ENCODE measurements at places on chromosomes 11 and 22.

- no peak for DNase-seq
Measured at GRCh38 chr11:27596388-27596787, 89.8 kb upstream of the LIN7C start.

DNA sequence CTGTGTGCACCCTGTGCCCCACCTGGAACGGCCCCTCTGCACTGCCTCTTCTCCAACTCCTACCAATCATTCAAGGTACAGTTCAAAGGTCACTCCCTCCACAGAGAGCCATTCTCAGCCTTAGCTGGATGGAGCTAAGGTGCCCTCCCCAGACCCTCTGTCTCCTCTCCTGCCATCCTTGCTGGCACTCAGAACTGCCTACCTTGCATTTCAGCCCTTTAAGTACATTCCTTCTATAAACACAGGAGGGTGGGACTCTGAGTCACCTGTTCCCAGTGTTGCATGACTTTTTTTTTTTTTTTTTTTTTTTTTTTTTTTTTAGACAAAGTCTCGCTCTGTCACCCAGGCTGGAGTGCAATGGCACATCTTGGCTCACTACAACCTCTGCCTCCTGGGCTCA, 8.6 kb downstream of the TTLL1 start:
- DNase-seq, result no peak

GRCh38 chr11:119099711-119100110, 1.9 kb downstream of the DPAGT1 start:
- no peak for DNase-seq

DNA sequence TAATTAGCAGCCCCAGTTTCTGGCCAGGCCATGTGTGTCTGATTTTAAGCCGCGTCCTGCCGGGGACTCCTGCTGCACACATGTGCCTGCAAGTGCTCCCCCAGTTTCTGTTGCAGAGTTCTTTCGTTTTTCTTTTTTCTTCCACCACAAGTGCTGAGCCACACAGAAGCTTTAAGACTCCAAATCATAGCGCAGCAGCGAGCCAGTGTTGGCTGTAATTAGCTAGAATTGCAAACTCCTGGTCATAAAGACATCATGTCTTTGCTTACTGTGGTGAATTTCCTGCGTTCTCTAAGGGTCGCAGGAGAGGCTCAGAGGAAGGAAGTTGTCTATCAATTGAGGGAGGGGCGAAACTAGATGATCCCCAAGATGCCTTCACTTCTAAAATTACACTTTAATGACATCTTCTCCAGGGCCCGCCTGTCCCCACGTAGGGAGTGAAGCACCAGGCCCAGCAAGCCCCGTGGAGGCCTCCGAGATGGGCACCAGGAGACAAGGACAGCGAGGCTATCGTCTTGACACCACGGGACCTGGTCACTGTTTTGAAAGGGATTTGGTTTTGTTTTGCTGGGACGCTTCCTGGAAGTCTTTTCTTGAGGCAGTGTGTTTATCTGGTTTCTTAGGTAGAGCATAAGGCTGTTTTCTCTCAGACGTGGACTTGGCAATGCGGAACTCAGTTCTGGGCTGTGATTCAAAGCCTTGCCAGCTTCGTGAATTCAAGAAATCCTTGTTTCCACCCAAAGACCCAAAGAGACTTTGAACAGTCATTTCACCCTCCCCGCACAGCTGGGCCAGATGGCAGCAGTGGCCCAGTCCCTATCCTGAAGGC, 71.8 kb downstream of the UBASH3B start:
- peak; percentile 65 for DNase-seq

DNA sequence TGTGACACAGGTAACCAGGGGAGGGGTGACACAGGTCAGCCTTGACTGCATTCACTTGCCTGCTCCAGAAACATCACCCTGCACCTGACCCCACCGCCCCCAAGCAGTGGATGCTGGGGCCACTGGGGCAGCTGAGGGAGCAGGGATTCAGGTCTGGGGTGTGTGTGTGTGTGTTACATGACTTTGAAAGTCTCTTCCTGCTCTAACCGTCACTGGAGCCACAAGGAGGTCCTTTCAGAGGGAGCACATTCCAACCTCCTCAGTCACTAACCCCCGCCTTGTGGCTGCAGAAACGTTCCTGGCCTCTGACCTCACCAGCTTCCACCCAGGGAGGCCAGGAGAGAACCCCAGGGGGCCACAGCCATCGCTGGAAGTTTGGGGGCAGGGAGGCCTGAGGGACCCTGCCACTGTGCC, 2.9 kb upstream of the FOSL1 start:
- DNase-seq, result no peak

DNA sequence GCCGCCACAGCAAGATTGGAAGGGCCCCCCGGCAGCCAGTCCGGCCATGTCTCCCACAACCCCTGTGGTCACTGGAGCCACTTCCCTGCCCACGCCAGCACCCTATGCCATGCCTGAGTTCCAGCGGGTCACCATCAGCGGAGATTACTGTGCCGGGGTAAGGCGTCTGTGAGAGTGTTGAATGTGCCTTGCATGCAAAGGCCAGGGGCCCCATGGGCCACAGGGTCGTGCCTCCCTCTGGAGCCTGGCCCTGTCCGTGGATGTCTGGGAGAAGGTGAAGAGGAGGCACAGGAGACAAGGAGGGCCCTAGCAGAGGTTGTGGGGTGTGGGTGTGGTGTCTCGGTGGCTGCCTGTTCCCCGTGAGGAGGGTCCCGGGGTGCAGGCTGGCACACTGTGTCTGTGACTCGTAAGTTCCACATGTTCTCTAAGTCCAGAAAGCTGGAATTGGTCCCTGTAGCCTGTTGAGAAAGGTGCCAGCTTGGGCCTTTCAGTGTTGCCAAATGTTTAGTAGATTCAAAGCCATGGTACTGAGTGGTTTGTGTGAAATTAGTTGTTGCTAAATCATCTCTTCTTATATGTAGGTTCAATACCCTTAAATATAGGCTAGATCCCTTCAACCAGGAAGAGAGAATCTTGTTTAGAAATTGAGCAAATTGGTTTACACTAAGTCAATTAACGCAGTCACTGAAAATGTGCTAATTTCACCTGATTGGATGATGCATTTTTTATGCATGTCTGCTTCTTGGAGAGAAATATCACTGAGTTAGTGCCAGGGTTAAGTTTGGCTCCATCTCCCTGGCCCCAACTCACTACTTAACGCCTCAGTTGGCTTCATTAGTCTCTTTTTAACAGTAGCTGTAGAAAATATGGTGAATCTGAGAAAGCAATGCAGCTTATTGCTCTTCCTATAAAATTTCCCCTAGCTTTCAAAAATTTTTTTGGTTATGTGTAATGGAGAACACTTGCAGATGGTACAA, 23.8 kb downstream of the AMPD3 start:
- DNase-seq, result no peak

DNA sequence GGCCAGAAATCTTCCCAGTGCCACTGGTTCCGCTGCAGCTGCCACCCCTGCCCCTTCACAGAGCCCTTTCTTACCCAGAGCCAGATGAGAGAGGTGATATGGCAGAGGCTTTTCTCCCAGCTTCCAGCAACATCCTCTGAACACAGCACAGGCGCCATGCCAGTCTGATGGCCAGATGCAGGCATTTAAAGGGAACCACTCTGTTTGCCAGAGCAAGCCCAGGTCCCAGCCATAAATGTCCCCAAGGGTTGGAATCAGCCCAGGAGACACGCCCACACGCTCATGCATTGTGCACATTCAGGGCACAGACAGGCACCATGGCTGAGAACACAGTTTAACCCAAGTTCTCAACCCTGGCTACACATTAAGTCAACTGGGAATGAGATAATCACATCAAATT, 114.3 kb upstream of the CSNK2A3 start:
- DNase-seq, result no peak

GRCh38 chr22:31748490-31748889, 1.4 kb downstream of the PRR14L start:
- DNase-seq, result no peak

DNA sequence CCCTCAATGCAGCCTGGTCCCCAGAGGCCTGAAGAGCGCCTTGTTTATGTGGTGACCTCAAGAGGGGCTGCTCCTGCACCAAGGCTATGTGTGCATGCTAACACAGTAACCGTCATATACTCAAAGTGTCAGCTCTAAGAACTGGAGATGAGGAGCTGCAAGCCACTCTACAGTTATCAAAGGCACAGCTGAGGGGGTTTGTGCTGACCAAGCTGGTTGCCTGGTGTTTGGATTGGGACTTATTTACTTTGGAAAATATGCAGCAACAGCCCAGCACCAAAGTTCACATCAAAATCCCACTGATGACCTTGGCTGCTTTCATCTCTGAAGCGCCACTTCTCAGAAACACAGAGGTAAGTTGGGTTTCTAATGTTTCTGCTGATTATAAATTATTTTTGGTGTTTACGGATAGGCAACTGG, at the start of gene SERPIND1:
SERPIND1 (plus strand) TSS at position 321 of the 420 bp plus-strand sequence. CDS start 5,200 bp downstream, outside the sequence.
- DNase-seq, result no peak

DNA sequence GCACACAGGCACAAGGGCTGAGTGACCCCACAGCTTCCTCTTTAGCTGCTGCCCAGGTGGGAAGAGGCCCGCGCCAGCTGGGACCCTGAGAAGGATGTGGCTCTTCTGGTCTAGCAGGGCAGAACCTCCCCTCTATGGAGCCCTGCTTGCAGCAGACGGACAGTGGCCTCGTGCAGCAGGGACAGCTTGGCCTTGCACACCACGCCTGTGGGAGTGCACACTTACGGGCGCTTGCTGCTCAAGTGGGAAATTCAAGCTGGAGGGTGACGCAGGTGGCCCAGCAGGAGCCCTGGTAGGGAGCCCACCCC, 971.4 kb downstream of the BRD1 start:
- DNase-seq, result no peak

DNA sequence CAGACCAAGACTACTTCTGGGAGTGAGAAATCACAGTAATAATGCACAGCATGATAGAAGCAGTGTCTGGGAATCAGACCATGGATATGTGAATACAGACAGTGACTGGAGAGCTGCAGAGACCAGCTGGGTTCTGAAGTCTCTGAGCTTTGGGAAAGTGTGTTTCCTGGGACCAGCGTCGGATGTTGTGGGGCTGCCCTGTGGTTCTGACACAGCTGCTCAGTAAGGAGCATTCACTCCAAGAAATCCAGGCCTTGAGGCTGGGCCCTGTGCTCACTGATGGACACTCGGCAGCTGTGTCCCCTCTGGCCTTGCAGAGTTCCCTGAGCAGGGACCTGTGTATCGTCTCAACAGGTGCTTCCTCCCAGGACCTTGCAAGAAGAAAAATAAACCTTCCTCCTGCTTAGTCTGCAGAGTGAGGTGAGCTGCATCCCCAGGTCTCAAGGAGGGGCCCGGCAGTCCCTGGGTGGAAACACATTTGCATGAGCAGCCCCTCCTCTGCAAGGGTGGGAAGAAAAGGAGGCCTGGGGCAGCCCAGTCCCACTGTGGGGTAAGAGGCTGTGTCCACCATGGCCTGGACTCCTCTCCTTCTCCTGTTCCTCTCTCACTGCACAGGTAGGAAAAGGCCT, 107.9 kb downstream of the VPREB1 start:
- no peak for DNase-seq
